ENCODE measurements at places on chromosomes 3 and 15.

GRCh38 chr15:88403351-88403791 lies 63.8 kb downstream of the MRPL46 start:
- no peak for DNase-seq

GRCh38 chr3:27312044-27312668 lies 57.0 kb downstream of the NEK10 start:
- peak; percentile 66 for DNase-seq

DNA sequence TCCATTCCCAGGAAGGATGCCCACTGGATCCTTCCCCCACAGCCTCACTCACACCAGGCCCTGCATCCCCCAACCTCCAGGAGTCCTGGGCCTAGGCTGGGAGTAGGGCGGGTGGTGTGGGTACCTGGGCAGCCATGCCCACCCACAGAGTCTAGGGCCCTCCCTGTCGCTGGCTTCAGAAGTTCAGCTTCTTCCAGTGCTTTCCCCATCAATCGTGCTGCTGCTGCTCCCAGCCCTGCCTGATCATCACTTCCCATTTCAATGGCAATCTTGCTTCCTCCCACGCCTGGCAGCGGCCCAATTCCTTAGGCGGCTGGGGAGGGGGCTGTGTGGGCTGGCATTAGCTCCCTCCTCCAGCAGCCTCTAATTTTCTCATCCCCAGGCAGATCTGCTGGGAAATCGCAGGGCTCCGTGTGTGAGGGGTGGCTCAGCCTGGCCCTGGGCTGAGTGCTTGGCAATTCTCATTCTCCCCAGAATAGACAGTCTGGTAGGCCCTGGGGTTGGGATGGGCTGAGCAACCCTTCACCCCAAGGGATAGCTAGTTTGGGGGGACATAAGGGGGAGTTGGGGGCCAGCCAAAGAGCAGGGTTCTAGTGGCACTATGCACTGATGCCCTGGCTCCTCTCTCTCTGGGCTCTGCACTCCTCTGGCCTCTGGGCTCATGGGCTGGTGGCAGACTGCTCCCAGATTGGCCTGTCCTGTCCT lies 66.4 kb downstream of the SCN5A start:
- no peak for DNase-seq

GRCh38 chr15:91541286-91541685 lies 312.2 kb upstream of the SLCO3A1 start:
- DNase-seq: no peak

- no peak for DNase-seq
Measured at GRCh38 chr15:70469651-70470555, 293.5 kb downstream of the UACA start.

- DNase-seq: no peak
Measured at GRCh38 chr3:123949641-123950040, 11.4 kb downstream of the CCDC14 start.

DNA sequence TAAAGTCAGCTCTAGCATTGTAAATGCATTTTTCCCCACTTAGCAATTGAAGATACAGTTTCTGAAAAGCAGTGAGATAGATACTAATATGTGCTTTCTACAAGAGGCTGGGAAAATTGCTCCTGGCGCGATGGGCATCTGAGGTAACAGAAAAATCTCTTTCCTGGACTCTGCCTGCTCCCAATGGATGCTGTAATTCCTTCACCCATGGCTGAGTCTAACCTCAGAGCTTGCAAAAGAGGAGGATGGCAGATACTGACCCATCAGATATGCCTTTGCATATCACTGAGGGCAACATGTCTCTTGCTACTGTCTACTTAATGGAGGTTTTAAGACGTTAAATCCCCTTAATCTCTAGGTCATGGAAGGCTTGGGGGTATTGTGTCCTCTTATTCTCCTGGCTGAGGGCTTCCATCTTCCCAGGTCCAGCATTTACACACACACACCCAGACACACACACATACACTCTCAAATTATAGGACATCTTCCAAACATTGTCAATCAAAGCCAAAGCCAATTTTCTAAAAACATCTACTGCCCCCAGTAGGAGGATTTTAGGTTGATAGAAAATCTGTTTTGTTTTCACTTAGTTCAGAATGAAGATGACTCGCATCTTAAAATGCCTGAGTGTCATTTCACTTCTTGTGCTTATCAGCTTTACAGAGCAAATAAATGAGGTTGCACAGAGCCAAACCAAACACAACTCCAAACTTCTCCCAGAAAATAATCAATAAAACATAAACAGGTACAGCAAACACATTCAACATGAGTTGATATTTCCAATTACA lies 2.4 kb downstream of the TRPM1 start:
- DNase-seq: no peak
